ENCODE measurements at places on chromosomes 3 and 15. TPM values are rescaled to one million over a fixed set of nuclear protein-coding genes. Genes with fewer than 3 reads are reported as not detected.

The GOLGA8T gene
- polyA plus RNA-seq: 0.06 TPM

The GLDN gene
- polyA plus RNA-seq: 1.1 TPM

The PRSS50 gene
- polyA plus RNA-seq: not detected

The FEZF2 gene
- polyA plus RNA-seq: not detected

The RBP2 gene
- polyA plus RNA-seq: not detected

The CEMIP gene
- 0.46 TPM for polyA plus RNA-seq

The C3orf38 gene
- 8.1 TPM for polyA plus RNA-seq

The KLHL40 gene
- polyA plus RNA-seq: not detected

The WDR53 gene
- polyA plus RNA-seq: 13.7 TPM

The DZIP3 gene
- polyA plus RNA-seq: 5.2 TPM

The PP2D1 gene
- polyA plus RNA-seq: not detected

The TMEM207 gene
- not detected for polyA plus RNA-seq

The INAFM2 gene
- polyA plus RNA-seq: 10.9 TPM

The CILP gene
- polyA plus RNA-seq: 0.41 TPM

The GPR171 gene
- polyA plus RNA-seq: 2.7 TPM

The CHRNA7 gene
- 0.77 TPM for polyA plus RNA-seq

The C3orf49 gene
- polyA plus RNA-seq: not detected

The CCRL2 gene
- polyA plus RNA-seq: 4.8 TPM

The DGKG gene
- polyA plus RNA-seq: 0.22 TPM

The COMMD4 gene
- polyA plus RNA-seq: 92.0 TPM

The CYP1A2 gene
- polyA plus RNA-seq: not detected

The ONECUT1 gene
- polyA plus RNA-seq: not detected

The MEX3B gene
- polyA plus RNA-seq: 1.2 TPM

The SPCS1 gene
- 125 TPM for polyA plus RNA-seq

The TRIM71 gene
- polyA plus RNA-seq: not detected

The FOXB1 gene
- polyA plus RNA-seq: 0.13 TPM

The CYP1A1 gene
- 0.04 TPM for polyA plus RNA-seq

The ZNF502 gene
- 3.6 TPM for polyA plus RNA-seq

The GOLGA8G gene
- polyA plus RNA-seq: not detected

The TGM5 gene
- not detected for polyA plus RNA-seq

The GNAT1 gene
- polyA plus RNA-seq: not detected

The CHRNA5 gene
- polyA plus RNA-seq: 0.24 TPM

The WDR82 gene
- 20.9 TPM for polyA plus RNA-seq

The CD80 gene
- polyA plus RNA-seq: 1.5 TPM

Measured in spleen (tissue), 13 donors.